ENCODE measurements at places on chromosomes 6 and 20.

DNA sequence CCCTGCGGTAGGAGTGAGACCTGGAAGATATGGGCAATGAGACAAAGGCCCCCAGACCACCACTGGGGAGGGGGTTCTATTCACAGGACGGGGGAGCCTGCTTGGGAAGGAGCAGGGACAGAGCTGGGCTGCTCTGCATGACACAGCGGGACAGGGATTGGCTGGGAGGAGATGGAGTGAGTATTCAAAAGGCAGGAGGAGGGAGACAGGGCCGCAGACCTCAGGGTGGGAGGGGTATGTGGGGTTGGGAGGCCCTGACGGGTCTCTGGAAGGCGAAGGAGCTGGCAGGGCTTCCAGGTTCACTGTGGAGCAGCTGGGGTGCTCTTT is 60.8 kb upstream of the RPS6KA2 start:
- DNase-seq, result no peak

DNA sequence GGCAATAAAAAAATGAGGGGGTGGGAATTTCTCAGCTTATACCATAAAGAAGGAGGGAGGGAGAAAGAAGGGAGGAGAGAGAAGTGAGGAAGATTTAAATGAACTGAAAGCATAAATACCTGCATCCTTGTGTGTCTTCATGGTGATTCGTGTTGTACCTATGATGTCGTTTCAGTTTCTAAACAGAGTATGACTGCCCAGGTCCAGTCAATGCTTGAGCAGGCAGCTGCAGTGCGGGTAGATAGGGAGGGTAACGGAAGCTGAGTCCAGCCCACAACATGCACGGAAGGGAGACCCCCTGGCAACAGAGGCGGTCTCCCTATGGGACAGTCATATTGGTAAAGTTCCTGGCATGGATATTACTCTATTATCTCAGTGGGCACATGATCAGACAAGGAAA is 184.5 kb downstream of the KIF16B start:
- no peak for DNase-seq

- DNase-seq, result no peak
Observed at GRCh38 chr6:11767978-11768756, 10.4 kb downstream of the ADTRP start.

DNA sequence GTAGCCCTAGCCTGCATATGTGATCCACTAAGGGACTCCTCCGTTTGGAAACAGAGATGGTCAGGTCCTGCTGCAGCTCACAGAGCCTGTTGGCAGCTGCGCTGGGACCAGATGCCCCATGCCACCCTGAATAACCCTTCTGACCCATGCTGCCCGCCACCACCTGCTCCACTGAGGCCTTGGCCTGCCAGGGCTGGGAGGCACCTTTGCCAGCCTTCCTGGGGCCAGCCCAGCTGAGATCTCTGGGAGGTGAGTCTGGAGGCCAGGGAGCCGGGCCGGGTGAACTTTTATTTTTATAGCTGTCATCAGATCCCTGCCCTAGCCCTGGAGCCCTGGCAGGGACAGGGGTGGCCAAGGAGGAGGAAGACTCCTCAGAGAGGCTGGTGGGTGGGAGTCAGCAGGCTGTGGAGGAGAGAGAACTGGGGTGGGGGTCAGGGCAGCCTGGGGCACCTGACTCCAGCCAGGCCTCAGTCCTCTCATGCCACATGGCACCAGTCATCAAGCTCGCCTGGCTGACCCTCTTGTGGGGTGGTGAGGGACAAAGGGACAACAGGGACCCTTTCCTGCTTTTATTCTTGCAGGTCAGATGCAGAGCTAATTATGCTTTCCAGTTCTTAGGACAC is 10.0 kb downstream of the CEBPB start:
- DNase-seq, result no peak

DNA sequence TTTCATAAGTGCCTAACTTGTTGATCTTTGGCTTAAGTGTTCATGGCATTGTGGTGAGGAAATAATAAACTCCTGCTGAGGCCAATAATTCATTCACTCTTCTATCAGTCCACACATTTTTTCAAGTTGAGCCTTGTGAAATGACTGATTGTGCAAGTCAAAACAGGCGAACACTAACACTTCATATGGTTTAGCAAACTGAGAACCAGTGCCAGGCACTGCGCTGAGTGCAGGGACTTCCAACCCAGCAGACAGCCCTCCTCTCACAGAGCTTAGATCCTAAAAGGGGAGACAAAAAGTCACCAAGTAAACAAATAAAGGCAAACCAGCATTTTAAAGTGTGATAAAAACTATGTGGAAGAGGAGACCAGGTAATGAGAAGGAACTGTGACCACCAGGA is 435.0 kb downstream of the PTPRT start:
- DNase-seq, result no peak

DNA sequence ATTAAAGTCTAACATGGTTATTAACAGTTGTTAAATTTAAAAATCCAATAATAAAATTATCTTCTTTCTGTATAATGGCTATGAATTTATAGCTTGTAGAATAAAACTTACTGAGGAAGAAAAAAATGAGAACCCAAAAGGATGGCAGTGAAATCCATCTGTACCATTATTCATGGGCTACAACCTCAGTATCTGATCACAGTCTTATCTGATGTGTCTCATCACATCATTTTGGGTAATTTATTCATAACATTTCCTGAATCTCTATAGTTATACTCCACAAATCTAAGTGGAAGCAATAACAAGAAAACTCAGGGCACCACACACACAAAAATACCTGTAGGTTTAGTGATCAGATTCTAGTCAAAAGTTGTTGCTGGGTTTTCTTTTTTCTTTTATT is 7.3 kb downstream of the CLDN20 start:
- DNase-seq, result no peak

Measured in NCI-H2081 (cell line).